ENCODE measurements at places on chromosomes 4 and X. TPM values are rescaled to one million over a fixed set of nuclear protein-coding genes. Genes with fewer than 3 reads are reported as not detected.

GRCh38 chr4:14583752-14584151 is 418.5 kb upstream of the CPEB2 start:
- no peak for DNase-seq

DNA sequence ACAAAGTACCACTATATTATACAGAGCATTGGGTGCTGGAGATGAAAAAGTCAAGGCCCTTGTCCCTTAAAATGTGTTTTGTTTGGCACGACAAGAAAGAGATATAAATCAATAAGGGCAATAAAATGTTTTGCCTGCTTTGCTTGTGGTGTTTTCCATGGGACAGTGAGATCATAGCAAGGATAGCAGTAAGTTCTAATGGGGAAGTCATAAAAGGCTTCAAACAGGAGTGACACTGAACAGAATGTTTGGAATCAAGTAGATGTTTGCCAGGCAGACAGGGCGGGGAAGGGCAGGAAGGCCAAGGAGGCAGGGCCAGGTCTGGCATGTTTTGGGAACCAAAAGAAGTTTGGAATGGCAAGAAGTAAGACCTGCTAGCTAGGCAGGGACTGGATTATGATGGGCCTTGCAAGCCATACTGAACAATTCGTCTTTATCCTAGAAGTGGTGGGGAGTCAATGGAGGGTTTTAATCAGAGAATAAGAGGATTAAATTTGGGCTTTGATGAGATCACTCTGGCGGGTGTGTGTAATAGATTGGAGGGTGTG is 16.4 kb downstream of the FGF2 start:
- no peak for DNase-seq

DNA sequence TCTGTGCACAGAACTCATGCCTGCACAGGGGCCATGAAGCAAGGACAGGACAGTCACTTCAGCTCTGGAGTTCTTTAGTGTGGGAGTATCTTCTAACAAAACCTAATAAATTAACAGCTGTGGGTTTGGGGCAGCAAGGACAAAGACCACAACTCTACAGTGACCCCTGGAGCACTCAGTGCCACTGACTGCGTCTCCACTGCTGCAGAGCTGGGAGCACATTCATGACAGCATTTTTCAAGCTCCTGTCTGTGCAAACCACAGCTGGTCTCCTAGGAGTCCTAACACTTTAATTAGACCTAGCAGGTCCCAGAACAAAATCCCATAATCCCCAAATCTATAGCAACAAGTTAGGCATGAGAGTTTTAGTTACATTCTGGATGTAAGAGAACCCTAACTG is 76.5 kb downstream of the RTL9 start:
- DNase-seq: no peak

GRCh38 chrX:78659955-78660354 is 827 bp upstream of the RTL3 start:
- DNase-seq: no peak

DNA sequence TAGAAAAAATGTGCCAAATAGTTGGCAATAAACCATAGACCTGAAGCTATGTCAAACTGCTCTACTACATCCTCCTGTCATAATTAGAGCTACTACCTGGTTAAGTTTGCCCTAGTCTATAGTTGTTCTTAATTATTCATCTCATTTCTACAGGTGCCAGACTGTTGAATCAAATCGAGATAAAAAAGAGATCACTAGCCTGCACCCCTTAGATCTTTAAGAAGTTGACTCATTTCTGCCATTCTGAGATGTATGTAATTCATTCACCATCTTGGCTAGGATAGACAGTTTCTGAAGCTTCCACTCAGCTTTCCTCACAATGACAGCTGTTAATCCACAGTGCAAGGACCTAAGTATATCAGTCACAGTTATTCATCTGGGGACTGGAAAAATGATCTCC is 452.1 kb upstream of the BOD1L1 start:
- no peak for DNase-seq

DNA sequence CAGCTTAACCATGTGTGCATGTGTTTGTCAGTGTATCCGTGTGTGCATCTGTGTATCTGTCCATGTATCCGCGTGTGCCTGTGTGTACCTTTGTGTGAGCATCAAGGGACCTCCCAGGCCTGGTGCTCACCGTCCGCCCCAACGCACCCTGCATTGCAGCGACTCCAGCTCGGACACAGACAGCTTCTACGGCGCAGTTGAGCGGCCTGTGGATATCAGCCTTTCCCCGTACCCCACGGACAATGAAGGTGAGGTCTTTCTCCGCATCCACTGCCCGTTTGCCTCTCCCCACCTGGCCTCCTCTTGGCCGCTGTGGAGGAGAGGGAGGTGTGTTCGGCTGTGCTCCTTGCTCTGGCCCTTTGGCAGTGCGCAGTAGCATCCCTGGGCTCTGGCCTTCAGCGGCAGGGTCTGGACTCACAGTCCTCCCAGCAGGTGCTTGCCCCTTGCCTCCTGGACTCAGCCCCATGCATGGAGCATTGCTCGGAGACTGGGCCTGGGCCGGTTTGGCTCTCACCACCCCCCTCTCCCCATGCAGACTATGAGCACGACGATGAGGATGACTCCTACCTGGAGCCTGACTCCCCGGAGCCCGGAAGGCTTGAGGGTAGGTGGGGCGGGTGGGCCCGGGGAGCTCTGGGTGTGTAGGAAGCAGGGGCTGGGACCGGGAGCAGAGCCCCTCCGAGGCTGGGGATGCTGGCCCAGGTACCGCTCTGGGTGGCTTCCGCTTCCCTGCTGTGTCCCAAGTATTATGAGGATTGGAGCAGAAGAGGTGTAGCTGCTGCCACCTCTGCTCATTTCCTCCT is 16.4 kb upstream of the ADD1 start:
- DNase-seq: no peak

DNA sequence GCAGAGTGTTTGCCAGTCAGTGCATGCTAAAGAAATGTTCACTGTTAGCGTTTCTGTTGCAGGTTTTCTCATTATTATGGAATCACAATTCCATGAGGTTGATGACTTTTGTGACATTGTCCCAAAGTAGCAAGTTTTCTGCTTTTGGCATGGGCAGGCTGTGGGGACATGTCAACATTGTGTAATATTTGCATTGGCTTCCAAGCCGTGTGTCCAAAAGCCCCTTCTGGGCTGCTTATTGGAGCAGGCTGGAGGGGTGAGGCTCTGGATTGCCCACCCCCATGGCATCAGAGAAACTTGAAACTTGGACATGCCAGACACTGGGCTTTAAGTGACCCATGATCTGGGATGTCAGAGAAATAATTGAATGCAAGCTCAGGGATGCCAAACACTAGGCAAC is 90.7 kb downstream of the RTL9 start:
- no peak for DNase-seq

- DNase-seq: no peak
Observed at GRCh38 chr4:124179506-124180186, 532.9 kb downstream of the ANKRD50 start.

DNA sequence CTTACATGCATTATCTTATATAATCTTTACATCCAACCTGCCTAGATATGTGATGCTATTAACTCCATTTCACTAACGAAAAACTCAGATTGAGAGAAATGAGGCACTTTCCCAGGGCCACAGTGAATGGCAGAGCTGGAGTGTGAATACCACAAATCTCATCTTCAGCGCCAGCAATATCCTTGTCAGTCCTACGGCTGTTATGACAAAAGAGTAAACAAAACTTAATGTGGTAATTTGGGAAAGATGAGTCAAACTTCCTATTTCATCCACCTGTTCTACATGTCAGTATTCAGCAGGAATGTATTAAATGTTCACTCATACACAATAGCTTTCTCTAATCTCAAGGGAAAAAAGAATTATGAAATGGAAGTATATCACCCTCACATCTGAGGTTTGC is 56.9 kb downstream of the FAT1 start:
- no peak for DNase-seq

DNA sequence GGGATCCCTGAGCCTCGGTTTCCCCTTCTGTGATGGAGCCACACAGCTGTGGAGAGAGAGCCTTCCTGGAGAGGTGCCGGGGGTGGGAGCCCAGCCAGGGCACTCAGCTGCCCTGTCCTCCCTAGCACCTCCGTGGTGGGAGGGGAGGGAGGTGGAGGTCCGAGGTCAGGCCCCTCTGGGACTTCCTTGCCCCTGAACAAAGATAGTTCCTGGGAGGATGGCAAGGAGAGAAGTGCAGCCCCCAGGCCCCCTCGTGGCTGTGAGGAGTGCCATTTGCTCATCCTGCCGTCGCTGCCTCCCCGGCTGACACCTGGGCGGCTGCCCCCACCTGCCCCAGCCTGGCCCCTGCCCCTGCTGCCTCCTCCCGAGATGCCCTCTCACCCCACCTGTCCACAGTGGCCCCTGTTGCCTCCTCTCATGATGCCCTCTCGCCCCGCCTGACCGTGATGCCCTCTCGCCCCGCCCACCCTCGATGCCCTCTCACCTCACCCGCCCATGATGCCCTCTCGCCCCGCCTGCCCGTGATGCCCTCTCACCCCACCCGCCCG is 12.7 kb downstream of the DOK7 start:
- DNase-seq: no peak

DNA sequence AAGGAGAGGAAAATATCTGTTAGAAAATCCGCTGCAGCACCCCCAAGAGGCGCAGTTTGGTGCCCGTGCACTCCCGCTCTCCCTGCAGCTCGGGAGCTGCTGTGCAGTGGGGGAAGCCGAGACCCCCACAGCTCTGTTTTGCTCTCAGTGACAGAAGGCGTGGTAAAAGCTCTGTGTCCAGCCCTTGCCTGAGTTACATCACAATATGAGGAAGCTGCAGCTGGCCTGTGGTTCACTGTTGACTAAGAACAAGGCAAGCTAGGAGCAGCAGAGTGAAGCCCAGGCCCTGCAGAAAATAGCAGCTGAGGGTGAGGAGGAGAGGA is 88.5 kb upstream of the ADRA2C start:
- no peak for DNase-seq

GRCh38 chrX:100411802-100412715 is 2.0 kb upstream of the PCDH19 start:
- DNase-seq: no peak

DNA sequence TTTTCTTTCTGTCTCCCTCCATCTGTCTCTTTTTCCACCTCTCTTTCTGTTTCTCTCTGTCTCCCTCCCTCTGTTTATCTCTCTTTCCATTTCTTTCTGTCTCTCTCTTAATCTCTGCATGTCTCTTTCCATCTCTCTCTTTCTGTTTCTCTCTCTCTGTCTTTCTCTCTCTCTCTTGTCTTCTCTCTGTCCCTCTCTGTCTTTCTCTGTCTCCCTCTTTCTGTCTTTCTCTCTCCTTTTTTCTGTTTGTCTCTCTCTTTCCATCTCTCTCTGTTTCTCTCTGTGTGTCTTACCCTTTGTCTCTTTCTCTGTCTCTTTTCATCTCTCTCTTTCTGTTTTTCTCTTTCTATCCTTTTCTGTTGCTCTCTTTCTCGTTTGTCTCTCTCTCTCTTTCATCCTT is 34.7 kb downstream of the ARSF start:
- no peak for DNase-seq

GRCh38 chrX:42732506-42732905 is 45.5 kb downstream of the PPP1R2C start:
- DNase-seq: no peak

GRCh38 chr4:10747186-10747585 is 62.6 kb upstream of the CLNK start:
- DNase-seq: no peak

- no peak for DNase-seq
Observed at GRCh38 chr4:76381986-76382385, 39.0 kb downstream of the CCDC158 start.

GRCh38 chrX:2490634-2491033 is 10.1 kb downstream of the DHRSX start:
- no peak for DNase-seq

GRCh38 chrX:75061701-75062100 is 94.4 kb downstream of the ABCB7 start:
- no peak for DNase-seq

GRCh38 chrX:38891641-38892413 is 90.6 kb downstream of the MID1IP1 start:
- DNase-seq: no peak

GRCh38 chr4:116118221-116118620 is 967.2 kb downstream of the TRAM1L1 start:
- DNase-seq: no peak

DNA sequence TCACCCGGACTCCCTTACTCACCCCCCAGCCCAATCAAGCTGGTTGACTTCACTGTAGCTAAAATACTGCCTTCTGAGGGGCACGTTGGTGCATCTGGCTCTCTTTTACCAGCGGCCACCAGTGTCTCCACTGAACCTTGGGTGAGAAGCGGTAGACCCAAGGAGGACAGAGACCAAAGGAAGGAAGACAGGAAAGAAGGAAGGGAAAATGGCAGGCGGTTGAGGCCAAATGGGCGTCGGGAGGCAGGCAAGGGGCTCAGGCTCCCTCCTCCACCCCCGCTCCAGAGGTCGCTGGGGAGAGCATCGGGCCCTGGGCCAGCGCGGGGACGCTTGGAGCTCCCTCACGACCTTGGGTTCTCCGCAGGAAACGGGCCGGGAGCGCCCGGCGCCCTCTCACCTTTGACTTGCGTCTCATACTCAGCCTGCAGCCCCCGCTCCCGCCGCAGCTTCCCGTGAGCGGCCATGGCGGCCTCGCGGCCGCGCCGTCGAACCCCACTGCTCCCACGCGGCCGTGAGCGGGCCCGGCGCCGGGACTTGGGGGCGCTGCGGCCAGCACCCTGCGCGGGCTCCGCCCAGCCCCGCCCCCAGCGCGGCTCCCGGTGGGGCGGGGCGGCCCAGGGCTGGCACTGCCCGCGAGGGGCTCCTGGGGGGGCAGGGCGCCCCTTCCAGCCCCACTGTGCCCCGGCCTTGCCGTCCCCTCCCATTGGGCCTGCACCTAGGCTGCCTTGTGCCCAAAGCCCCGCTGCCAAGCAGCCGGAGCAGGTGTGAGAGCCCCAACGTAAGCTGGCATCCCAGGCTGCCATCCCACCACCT is at the start of gene ARHGAP4:
Gene ARHGAP4, minus strand, starts transcription at position 526 of the 813 bp plus-strand sequence. Its CDS starts 62 bp downstream, at position 464.
- DNase-seq: no peak

DNA sequence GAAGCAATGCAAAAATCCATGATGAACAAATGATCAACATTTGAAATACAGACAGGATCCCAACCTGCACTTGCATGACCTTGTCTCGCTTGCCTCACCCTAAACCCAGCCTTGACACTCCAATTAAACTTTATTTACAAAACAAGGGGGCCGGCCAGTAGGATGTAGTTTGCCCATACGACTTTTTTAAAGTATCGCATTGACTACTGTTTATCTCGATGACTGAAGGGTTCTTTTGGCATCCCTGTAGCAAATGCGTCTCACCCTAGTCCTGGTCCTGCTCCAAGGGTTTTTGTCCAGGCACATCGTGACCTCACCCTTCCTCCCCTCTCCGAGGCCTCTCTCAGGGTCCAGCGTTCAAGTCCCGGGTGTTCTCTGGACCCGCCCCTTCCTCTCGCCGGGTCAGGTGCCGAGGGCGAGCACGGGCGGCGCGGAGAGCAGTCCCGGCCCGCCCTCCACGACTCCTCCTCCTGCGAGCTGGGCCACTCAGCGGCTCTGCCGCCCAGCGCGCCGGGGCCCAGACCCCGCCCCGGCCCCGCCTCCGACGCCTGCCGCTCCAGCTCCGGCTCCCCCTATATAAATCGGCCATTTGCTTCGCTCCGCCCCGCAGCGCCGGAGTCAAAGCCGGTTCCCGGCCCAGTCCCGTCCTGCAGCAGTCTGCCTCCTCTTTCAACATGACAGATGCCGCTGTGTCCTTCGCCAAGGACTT is at the start of gene SLC25A5:
Gene SLC25A5, plus strand, starts transcription at position 603 of the 709 bp plus-strand sequence. Its CDS starts 72 bp downstream, at position 675.
- no peak for DNase-seq

Gene CTAG1B
- total RNA-seq: not detected

Gene GPRASP1
- 32.0 TPM for total RNA-seq

Gene MAGEA4
- total RNA-seq: not detected

Gene SLIT2
- 125 TPM for total RNA-seq

Gene ENOPH1
- total RNA-seq: 35.7 TPM

Gene SLC26A1
- total RNA-seq: 0.05 TPM

Gene PPP2R2C
- total RNA-seq: 3.0 TPM

Gene PLK4
- total RNA-seq: 21.6 TPM

All from urinary bladder (tissue), 4 donors.